ENCODE measurements at places on chromosomes 7 and 10.
A peak's percentile ranks its signal among the peaks of the same experiment; 100 is the strongest.

- DNase-seq = no peak
Observed at GRCh38 chr7:121916211-121916610, 43.2 kb downstream of the PTPRZ1 start.

DNA sequence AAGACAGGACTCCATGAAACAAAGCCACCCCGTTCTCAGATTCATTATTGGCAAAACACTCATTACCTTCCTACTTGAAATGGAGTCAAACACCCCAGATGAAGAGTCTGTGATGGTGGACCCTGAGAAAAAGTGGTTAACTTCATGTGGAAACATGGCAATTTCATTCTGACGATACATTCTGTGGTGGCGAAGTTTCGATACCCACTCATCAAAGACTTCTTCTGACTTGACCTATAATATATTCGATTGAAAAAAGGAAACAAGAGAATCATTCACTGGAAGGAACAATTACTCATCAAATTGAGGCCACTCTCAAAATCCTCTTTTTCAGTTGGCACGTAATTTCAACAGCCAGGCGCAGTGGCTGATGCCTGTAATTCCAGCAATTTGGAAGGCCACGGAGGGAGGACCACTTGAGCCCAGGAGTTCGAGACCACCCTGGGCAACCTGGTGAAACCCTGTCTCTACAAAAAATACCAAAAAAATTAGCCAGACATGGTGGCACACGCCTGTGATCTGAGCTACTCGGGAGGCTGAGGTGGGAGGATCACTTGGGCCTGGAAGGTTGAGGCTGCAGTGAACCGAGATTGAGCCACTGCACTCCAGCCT is 108.8 kb upstream of the GSDME start:
- no peak for DNase-seq

DNA sequence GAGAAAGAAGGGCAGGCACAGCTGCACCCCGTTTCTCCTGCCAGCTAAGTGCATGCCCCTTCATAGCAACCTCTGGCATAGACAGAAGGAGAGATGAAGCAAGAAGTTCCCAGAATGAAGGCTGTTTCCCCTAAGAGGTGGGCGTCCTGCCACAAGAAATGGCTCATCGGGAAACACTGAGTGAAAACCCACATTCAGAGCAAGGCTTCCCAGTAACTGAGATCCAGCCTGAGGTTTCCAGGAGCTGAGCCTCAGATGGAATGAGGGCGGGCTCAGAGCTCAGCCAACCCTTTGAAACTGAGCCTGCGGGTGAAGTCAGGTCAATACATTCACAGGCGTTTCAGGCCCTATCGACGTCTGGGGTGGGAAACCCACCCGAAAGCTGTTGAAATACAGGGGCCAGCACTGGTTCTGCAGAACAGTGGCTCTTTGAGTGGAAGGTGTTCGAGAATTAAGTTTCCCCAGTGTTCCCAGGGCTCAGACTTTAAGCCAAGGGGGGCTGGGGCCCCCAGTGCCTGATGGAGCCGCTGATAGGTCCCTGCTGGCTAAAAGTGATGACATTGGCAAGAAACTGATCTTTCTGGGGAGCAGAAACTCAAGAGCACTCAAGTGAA is 510.2 kb downstream of the RPS24 start:
- peak; percentile 48 for DNase-seq

- no peak for DNase-seq
Observed at GRCh38 chr10:72906446-72906845, 12.9 kb downstream of the OIT3 start.

GRCh38 chr7:29806995-29807841 is 910 bp downstream of the WIPF3 start:
- DNase-seq = no peak

DNA sequence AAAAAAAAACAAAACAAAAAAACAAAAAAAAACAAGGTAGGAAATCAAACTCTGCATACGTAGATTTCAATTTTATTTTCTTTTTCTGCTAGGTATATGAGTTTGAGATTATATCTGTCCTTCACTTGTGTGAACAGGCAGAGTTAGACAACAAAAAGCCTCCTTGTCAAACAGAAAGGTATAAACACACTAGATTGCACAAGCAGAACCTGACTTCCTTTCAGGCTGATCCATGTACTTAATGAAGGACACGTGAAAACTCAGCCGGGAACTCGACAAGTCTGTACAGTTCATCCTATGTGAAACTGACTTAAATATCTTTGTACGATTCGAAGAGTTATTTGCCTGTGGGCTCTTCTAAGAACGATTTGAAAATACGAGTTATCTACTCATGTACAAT is 254.1 kb downstream of the ARL4A start:
- DNase-seq = no peak

DNA sequence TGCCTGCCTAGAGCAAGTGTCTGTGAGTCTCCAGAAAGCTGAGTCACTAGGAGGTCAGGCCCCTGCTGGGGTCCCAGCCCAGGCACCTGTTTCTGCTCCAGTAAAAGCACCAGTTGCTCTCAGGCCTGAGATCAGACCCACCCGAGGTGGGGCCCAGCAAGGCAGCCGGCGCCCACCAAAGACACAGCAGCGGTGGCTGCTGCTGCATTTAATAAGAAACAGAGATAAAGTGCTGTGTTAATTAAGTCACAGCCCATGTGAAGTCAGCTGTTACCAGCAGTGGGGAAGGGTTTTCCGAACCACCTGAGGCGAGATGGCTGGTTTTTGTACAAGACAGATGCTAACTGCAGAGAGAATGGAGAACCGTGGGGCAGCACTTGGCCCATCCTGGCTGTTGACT is 12.1 kb upstream of the LRRC18 start:
- DNase-seq = no peak

GRCh38 chr10:13346283-13347042 is 1.6 kb downstream of the SEPHS1 start:
- no peak for DNase-seq

DNA sequence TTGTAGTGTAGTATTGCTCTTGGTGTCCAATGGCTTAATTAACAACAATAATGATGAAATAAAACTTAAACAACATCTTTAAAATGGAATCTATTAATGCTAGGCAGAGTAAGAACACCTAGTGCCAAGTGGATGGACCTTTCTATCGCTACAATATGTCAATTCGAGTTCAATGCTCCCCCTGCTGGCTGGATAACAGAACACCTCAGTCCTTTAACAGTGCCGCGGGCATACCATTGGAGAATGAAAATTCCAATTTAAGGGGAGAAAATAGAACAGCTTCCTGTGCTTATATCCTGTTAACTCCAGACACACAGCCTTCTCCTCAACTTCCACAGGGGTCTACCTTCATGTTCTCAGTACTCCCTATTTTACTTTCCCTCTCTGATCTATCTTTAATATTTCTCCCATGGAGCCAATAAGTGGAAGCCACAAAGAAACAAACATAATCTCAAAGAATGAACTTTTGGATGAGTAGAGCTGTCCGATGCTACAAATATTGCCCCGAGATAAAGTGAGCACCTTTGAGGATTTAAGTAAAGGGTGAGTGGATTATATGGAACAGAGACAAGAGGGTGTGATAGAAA is 41.4 kb downstream of the COL1A2 start:
- DNase-seq = no peak

- no peak for DNase-seq
Observed at GRCh38 chr7:114218283-114218682, 196.3 kb upstream of the FOXP2 start.

DNA sequence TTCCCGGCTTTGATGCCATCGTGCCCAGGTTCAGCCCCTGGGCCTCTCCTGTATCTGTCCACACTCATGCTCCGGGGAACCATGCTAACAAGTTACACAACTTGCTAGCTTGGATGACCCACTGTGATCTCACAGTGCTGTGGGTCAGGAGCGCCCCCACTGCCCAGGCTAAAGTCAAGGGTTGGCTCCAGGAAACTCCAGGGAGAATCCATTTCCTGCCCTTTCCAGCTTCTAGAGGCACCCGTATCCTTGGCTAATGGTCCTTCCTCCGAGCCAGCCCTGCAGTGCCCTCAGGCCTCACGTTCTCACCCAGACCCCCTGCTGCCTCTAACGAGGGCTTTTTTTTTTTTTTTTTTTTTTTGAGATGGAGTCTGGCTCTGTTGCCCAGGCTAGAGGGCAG is 19.5 kb downstream of the AMZ1 start:
- DNase-seq = no peak

GRCh38 chr10:103232131-103232673 is 13.5 kb upstream of the RPEL1 start:
- no peak for DNase-seq

GRCh38 chr10:113320987-113321386 is 231.9 kb upstream of the HABP2 start:
- no peak for DNase-seq

GRCh38 chr10:107028236-107028635 is 136.3 kb downstream of the SORCS1 start:
- DNase-seq = no peak
